ENCODE measurements at places on chromosomes 7 and 10. TPM values are rescaled to one million over a fixed set of nuclear protein-coding genes. Genes with fewer than 3 reads are reported as not detected.
A peak's percentile ranks its signal among the peaks of the same experiment; 100 is the strongest.

GRCh38 chr10:119335671-119336353 is 128.4 kb downstream of the GRK5 start:
- H3K4me1 ChIP-seq, result no peaks in the 10 kb centered on the region
- no peak overlapping the region for H3K4me3 ChIP-seq
- peak; percentile 17 for DNase-seq
- no peaks in the 10 kb centered on the region for H3K27me3 ChIP-seq
- no peak overlapping the region for H3K27ac ChIP-seq

DNA sequence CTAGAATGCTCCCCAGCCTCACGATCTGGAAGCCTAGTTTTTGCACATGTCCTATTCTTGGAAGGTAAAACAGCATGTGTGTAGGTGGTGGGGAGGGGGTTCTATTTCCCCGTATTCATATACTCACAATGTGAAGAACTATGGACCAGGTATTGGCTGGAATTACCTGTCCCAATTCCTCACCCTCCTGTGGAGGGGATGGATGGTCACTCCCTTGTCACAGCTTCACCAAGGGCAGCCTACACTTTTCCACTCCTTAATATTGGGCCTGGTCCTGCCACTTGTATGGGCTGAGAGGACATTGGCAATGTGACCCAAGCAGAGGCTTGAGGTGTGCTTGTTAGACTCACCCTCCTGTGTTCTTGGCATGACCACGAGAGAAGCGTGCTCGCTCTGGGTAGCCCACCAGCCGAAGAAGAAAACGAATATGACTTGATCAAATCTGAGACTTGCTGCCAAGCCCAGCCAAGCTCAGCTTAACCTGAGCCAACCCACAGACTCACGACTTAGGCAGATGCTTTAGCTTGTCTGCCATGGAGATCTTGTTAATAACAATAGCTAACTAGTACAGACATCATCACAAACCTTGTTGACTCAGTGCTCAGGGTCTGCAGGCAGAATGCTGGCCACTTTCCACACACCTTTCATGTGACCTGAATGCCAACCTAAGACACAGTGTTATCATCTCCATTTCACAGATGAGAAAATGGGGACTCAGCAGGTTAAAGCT is 17.2 kb downstream of the ZNF488 start:
- DNase-seq, result peak; percentile 72
- H3K4me3 ChIP-seq, result no peak overlapping the region
- H3K27ac ChIP-seq, result no peak overlapping the region
- H3K27me3 ChIP-seq, result peaks cover 7% of the 10 kb centered on the region

GRCh38 chr10:90162271-90162853 is 461.0 kb downstream of the KIF20B start:
- H3K36me3 ChIP-seq, result no peaks in the 10 kb centered on the region
- H3K27me3 ChIP-seq, result no peaks in the 10 kb centered on the region
- H3K27ac ChIP-seq, result peak overlapping the region; percentile 22
- peaks cover 17% of the 10 kb centered on the region for H3K4me1 ChIP-seq
- peak; percentile 53 for DNase-seq
- H3K4me3 ChIP-seq, result no peak overlapping the region

DNA sequence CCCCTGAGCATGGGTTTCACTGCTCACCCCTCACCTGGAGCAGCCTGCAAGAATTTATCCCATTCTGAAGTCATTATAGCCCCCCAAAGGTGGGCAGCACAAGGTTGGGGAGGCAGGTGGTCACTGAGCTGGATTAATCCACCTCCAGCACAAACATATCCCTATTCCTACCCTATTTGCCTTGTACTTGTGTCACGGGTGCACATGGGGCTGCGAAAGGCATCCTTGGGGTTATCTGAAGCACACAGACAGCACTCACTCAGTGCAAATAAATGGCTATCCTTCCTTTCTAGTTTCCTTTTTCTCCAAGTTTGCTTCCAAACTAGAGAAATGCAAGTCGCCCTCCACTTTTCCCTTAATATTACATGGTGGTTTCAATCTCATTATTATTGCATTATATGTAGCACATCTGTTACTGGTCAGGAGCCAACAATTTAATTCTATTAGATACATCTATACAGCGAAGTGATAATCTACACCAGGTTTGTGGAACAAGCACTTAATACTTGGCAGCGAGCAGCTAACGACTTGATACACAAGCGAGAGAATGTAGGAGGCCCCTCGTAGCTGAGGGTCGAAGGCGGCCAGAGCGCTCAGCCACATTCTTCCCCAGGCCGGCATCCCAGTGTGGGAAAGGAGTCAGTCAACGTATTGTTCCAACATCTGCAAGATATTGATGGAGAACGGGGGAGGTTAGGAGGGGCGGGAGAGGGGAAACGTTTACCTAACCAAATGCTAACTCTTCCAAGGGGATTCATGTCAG is 121.3 kb upstream of the HABP2 start:
- H3K4me3 ChIP-seq, result no peak overlapping the region
- no peaks in the 10 kb centered on the region for H3K36me3 ChIP-seq
- no peaks in the 10 kb centered on the region for H3K4me1 ChIP-seq
- no peak overlapping the region for H3K27ac ChIP-seq
- no peaks in the 10 kb centered on the region for H3K27me3 ChIP-seq

DNA sequence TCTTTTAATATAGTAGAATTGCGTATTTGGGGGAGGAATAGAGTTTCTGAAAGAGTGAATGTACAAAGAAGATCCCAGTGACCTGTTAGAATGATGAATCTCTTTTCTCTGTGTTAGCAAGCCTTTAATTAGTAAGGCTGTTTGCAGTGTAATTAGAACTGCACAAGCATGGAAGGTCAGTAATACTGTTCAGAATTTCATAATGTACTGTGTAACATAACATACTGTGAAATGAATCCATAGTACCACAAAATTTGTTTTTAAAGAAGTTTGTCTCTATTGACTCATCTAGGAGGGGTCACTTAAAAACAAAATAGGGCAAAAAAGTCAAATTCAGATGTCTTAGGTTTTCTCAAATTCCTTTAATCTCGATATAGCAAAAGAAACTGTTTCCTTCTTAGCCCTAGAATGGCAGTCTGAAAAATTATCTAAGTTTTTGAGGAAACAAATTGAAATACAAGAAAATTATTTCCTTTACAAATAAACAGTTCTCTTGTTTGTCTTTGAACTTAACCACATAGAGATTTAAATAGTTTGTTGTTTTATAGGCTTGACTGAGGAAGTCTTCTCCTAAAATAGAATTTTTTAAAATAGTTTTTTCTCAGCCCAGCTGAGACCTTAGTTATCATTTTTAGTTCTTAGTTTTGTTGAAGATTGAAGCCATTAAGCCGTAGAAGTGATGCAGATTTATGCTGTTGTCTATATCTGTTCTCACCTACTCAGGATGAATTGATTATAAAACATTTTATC is 12.5 kb downstream of the ADK start:
- no peaks in the 10 kb centered on the region for H3K27me3 ChIP-seq
- peaks cover 15% of the 10 kb centered on the region for H3K4me1 ChIP-seq
- H3K36me3 ChIP-seq, result no peaks in the 10 kb centered on the region
- no peak overlapping the region for H3K27ac ChIP-seq
- no peak for DNase-seq

- no peak overlapping the region for H3K27ac ChIP-seq
- no peak for DNase-seq
- H3K4me3 ChIP-seq, result no peak overlapping the region
Observed at GRCh38 chr7:26006426-26006825, 145.6 kb upstream of the NFE2L3 start.

Gene CXCL12
- 358 TPM for total RNA-seq

DNA sequence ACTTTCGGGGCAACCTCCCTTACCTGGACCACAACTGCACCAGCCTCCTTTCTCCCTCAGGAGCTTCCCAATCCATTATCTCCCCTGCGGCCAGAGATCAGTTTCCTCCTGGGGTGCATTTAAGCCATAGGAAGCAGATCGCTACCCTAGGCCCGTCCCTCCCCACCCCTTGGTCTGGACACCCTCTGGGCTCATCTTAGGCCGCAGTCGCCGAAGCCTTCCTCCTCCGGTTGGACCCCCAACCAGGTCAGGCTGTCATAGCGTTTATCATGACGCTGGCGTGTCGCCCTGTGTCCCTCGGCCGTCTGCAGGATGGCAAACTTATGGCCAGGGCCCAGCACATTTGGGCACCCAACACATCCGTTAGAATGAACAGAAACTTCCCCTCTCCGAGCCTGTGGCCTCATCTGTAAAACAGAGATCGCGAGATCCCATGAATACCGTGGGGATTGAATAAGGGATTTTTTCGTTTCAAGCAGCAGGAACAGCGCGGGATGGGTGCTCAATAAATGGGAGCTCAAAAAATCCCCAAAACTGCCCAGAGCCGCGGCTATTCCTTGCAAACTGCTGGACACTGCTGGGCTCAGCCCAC is 669 bp upstream of the AP5Z1 start:
- DNase-seq, result peak; percentile 97
- no peaks in the 10 kb centered on the region for H3K27me3 ChIP-seq
- H3K36me3 ChIP-seq, result peaks cover 17% of the 10 kb centered on the region
- H3K27ac ChIP-seq, result peak overlapping the region; percentile 95
- H3K4me1 ChIP-seq, result peaks cover 16% of the 10 kb centered on the region

Gene ZNF853
- total RNA-seq, result under 0.01 TPM

DNA sequence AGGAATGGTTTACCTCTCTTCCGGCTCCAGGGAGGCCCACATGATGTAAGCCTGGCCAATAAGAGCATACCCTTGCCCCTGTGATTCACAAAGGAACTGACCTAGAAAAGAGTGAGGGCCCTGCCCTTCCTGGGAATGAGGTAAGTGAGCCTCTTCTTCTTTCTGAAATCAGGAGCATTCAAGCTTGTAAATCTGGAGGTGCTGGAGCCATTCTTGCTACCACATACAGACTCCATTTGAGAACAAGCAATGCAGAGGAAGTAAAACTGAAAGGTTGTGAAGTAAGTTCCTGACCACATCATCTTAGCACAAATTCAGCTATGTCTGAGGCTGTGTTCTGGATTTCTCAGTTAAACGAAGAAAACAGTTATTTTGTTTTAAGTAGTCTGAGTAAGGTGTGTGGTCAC is 132.2 kb downstream of the CD36 start:
- H3K27ac ChIP-seq, result peak overlapping the region; percentile 11
- H3K27me3 ChIP-seq, result no peaks in the 10 kb centered on the region
- no peak overlapping the region for H3K4me3 ChIP-seq
- H3K4me1 ChIP-seq, result peaks cover 30% of the 10 kb centered on the region

GRCh38 chr7:98613601-98614425 is 3.3 kb upstream of the NPTX2 start:
- no peaks in the 10 kb centered on the region for H3K36me3 ChIP-seq
- peak; percentile 78 for DNase-seq
- H3K4me1 ChIP-seq, result peaks cover 1% of the 10 kb centered on the region
- H3K4me3 ChIP-seq, result no peak overlapping the region

DNA sequence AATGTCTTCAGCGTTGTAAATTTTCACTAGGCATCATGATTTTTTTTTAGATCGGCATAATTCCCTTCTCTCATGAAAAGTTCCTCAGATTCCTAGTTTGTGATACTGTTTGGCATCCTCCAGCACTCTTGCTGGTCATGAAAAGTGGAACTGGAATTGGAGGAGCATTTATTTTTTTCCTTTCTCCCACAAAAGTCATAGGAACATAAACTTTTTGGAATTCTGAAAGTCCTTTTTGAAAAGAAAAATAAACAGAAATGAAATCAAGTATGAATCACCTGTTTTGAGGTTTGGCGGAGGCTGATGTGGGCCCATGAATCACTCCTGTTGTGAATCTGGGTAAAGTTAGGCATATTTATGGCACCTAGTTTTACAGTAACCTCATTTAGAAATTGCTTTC is 17.7 kb downstream of the CACNB2 start:
- H3K36me3 ChIP-seq, result no peaks in the 10 kb centered on the region
- peak; percentile 77 for DNase-seq
- no peak overlapping the region for H3K4me3 ChIP-seq
- H3K27me3 ChIP-seq, result no peaks in the 10 kb centered on the region

DNA sequence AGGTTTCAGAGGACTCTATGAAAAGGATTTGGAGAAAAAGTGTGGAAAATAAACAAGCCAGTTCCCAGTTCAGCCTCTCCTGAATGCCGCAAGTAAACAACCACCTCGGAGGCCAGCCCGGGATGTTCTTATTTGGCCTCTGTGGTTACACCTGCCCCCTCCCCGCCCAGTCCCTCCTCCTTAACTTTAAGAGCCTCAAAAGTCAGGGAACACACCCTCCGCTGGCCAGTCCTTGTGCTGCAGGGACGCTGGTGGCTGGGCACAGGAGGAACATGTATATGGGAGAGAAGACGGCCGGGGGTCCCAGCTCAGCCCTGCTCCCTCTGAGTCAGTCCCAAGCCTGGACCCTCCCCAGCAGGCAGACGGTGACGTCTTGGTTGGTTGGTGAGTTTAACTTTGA is 6.1 kb downstream of the CHST3 start:
- H3K27me3 ChIP-seq, result no peaks in the 10 kb centered on the region
- H3K36me3 ChIP-seq, result peaks cover 12% of the 10 kb centered on the region
- no peak for DNase-seq
- no peak overlapping the region for H3K4me3 ChIP-seq
- peaks cover 79% of the 10 kb centered on the region for H3K4me1 ChIP-seq

Gene UPK3B
- total RNA-seq, result 0.88 TPM

- H3K27me3 ChIP-seq, result no peaks in the 10 kb centered on the region
- H3K4me3 ChIP-seq, result no peak overlapping the region
- H3K4me1 ChIP-seq, result peaks cover 69% of the 10 kb centered on the region
- peaks cover 44% of the 10 kb centered on the region for H3K36me3 ChIP-seq
- DNase-seq, result peak; percentile 17
Observed at GRCh38 chr10:126061526-126061925, 165.2 kb downstream of the FANK1 start.

GRCh38 chr10:45302573-45302972 is 12.8 kb downstream of the OR13A1 start:
- no peaks in the 10 kb centered on the region for H3K4me1 ChIP-seq
- no peaks in the 10 kb centered on the region for H3K36me3 ChIP-seq
- no peak for DNase-seq
- H3K27ac ChIP-seq, result no peak overlapping the region
- no peaks in the 10 kb centered on the region for H3K27me3 ChIP-seq

DNA sequence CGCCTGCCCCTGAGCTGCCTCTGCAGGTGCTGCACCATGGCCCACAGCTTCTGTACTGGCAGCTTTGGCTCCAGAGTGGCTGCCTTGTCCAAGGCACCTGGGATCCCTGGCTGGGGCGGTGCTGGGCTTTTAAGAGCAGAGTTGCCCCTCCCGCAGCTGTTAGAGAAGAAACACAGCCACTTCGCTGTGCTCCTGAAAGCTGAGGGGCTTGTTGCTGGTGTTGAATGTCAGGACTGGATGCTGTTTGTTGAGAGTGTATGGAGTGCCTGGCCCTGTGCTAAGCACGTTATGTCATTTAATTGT is 6.2 kb downstream of the FAM241B start:
- DNase-seq, result peak; percentile 65
- H3K4me3 ChIP-seq, result no peak overlapping the region
- no peaks in the 10 kb centered on the region for H3K4me1 ChIP-seq
- H3K27me3 ChIP-seq, result peaks cover 5% of the 10 kb centered on the region
- H3K27ac ChIP-seq, result no peak overlapping the region
